ENCODE measurements at places on chromosomes 7 and 10.

DNA sequence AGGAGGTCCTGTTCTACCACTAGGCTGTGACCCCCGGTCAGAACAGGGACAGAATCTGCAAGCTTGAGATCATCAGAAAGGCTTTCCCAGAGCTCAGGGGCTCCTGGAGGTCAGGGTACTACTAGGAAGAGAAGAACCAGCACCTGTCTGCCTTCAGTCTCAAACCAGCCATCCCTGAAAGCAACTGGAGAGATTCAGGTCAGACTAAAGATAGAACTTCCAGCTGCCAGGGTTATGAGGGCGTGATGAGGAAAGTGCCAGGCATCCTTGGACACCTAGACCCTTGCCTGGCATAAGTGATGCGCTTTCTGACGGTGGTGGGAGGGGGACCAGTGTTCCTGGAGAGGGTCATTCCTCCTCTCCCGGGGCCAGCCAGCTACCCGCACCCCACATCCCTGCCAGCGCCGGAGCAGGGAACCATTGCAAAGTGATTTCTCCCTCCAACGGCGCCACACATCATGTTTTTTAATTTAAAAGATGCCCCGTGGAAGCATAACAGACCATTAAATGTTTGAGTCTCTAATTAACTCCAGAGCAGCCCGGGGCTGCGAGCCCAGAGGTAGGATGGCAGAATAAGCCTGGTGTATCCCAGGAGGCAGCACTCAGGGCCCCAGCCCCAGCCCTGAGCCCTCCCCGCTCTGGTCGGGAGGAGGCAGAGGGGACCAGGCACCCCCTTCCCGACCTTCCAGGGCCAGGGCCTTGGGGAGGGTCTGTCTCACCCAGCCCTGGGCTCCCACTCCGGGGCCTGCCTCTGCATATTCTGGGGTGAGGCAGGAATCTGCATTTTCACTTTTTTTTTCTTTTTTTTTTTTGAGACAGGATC, 64.0 kb downstream of the ELFN1 start:
- DNase-seq: no peak

- no peak for DNase-seq
Observed at GRCh38 chr7:44149571-44150465, 8.7 kb upstream of the MYL7 start.

DNA sequence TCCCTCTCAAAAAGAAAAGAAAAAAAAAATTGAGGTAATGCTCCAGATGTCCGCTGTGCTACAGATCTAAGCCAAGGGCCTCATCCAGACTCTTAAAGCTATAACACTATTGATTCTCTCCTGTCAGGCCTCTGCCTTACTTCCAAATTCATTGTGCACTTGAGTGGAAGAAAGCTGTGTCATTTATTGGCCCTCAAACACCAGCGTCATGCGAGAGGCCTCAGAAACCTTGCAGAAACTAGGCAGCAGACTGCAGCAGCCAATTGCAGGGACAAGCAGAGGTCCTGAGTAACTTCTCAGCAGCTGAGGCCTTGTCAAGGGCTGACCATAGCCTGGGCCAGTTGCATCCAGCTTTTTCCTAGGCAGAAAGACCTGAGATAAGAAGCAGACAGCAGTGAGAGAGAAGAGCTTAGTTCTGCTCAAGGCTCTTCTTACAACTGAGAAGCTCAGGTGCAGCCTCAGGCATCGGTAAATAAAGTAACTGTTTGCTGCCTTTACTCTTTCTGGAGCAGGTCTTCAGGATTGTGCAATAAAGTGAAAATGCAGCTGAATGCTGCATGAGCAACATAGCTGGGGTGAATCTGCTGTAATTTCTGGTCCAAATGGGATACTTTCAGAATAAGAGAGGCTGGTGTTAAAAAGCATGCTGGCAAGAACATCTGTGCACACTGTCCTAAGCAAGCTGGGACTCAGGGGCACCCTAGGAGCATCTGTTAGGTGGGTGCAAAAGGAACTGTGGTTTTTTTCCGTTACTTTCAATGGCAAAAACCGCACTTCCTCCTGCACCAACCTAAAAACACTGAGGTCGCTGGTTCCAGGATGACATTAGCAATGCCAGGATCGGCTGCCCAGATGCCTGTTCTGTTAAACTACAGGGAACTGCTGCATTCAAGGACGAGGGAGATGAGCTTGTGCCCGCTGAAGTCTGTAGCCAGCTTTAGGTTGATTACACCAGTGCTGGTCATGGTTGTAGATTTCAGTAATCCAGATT, 181.8 kb upstream of the PFKP start:
- DNase-seq: no peak

- no peak for DNase-seq
Observed at GRCh38 chr10:33862536-33863105, 528.2 kb upstream of the NRP1 start.

- DNase-seq: no peak
Observed at GRCh38 chr7:138864667-138865066, 66.7 kb upstream of the ATP6V0A4 start.

GRCh38 chr10:121608469-121609190, 10.4 kb upstream of the FGFR2 start:
- no peak for DNase-seq

DNA sequence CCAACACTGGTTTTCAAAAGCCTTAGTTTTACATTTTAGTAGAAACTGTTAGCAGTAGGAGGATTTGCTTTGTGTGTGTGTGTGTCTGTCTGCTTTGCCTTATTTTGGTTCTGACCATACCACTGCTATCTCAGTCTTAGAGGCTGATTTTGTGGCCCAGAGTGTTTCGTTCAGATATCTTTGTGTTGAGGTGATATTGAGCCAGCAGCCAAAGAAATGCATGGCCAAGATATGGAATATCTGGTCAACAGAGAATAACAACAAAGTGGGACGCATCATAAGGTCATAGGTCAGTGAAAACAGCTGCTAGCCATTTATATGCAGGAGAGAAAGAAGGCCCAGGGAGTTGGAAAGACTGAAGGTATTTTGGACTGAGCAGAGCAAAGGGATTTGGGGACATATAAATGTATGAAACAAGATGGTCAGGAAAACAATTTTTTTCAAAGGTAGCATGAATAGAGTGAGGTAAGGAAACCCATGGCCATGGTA, 47.7 kb downstream of the KIAA1217 start:
- no peak for DNase-seq

- no peak for DNase-seq
Observed at GRCh38 chr10:77504873-77505257, 132.7 kb downstream of the KCNMA1 start.

- no peak for DNase-seq
Observed at GRCh38 chr7:985915-986741, 3.1 kb downstream of the CYP2W1 start.

- DNase-seq: no peak
Observed at GRCh38 chr10:17512341-17513001, 58.1 kb upstream of the ST8SIA6 start.

GRCh38 chr10:115558252-115558651, 465.1 kb downstream of the ATRNL1 start:
- DNase-seq: no peak

- no peak for DNase-seq
Observed at GRCh38 chr10:129967579-129968019, 3.5 kb upstream of the EBF3 start.

GRCh38 chr7:44309271-44310091, 15.9 kb downstream of the CAMK2B start:
- DNase-seq: peak; percentile 43

GRCh38 chr10:120768227-120768626, 82.9 kb upstream of the WDR11 start:
- no peak for DNase-seq

GRCh38 chr7:70505468-70505867, 626.5 kb upstream of the GALNT17 start:
- DNase-seq: no peak

GRCh38 chr10:34489411-34489810, 325.7 kb downstream of the PARD3 start:
- no peak for DNase-seq

DNA sequence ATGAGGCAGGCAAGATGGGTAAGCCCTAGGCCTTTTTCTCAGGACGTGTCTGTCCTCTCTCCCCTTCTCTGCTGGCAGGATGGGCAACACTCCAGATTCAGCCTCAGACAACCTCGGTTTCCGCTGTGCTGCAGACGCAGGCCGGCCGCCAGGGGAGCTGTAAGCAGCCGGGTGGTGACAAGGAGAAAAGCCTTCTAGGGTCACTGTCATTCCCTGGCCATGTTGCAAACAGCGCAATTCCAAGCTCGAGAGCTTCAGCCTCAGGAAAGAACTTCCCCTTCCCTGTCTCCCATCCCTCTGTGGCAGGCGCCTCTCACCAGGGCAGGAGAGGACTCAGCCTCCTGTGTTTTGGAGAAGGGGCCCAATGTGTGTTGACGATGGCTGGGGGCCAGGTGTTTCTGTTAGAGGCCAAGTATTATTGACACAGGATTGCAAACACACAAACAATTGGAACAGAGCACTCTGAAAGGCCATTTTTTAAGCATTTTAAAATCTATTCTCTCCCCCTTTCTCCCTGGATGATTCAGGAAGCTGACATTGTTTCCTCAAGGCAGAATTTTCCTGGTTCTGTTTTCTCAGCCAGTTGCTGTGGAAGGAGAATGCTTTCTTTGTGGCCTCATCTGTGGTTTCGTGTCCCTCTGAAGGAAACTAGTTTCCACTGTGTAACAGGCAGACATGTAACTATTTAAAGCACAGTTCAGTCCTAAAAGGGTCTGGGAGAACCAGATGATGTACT, 13.1 kb downstream of the PHKG1 start:
- DNase-seq: no peak

DNA sequence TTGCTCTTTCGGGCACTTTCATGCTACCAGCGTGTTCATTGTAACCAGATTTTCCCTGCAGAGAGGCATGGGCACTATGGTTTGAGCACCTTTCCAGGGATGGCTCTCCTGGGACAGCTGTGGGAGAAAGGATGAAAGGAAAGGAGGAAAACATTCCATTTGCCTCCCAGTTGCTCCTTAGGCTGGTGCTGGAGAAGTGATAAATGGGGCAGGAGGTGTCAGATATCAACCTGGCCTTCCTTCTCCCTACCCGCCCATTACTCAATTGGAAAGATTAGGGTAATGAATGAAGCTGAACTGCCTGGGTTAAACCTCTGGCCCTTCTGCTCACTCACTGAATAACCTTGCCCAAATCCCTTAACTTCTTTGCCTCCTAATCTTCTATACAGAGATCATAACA, 228.4 kb downstream of the PLXNA4 start:
- DNase-seq: no peak

- DNase-seq: no peak
Observed at GRCh38 chr7:72924386-72924732, 536 bp upstream of the POM121 start.

GRCh38 chr10:73839276-73839966, 28.0 kb upstream of the NDST2 start:
- no peak for DNase-seq

GRCh38 chr7:133591704-133592340, 338.9 kb downstream of the EXOC4 start:
- DNase-seq: no peak

- DNase-seq: no peak
Observed at GRCh38 chr10:24363070-24363469, 154.1 kb downstream of the KIAA1217 start.

- no peak for DNase-seq
Observed at GRCh38 chr7:37440738-37441385, 7.8 kb downstream of the ELMO1 start.

Measured in CD4-positive, alpha-beta T cell (primary cell).